ENCODE measurements at places on chromosomes 6 and 20.

DNA sequence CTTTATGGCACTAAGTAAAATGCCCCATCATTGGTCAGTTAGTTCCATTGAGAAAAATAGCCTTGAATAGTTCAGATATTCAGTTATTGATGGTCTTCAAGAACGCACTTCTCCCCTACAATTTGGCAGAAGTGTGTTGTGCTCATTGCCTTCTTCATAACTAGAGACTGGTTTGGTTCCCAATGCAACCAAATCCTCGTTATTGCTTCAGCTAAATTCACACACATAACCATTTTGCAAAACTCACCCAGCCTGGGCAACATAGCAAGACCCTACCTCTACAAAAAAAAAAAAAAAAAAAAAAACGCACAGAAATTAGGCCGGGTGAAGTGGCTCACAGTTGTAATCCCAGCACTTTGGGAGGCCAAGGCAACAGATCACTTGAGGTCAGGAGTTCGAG lies 32.1 kb downstream of the ZNF217 start:
- DNase-seq = no peak

DNA sequence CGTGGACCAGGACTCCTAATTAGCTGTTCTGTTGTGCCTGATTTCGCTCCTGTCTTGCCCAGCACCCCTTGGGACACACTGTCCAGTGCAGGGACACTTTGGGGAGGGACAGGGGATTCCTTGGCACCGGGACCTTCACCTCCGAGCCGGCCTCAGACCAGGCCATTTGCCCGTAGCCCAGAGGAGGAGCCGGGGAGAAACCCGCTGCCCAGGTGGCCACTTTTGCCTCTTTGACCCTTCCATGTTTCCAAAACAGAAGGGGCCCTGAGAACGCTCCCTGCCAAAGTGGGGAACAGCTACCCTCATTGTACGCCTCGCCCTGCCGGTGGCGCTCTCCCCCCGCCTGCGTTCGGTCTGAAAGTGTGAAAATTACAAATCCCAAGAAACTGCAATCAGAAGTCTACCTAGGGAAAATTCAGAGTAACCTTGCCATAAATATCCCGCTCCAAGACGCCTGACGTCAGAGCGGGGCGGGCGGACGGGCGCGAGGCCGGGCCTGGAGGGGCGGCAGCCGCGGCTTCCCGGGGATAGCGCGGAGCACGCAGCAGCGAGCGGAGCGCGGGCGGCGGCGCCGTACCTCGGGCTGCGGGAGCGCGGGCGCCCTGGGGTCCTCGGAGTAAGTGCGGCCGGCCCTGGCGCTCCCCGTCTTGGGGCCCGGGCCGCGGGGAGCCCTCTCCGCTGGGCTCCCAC lies at the start of gene DAAM2:
Gene DAAM2 (plus strand): TSS at position 527 of the 690 bp plus-strand sequence. CDS start 63,927 bp downstream, outside the sequence.
- DNase-seq = no peak

DNA sequence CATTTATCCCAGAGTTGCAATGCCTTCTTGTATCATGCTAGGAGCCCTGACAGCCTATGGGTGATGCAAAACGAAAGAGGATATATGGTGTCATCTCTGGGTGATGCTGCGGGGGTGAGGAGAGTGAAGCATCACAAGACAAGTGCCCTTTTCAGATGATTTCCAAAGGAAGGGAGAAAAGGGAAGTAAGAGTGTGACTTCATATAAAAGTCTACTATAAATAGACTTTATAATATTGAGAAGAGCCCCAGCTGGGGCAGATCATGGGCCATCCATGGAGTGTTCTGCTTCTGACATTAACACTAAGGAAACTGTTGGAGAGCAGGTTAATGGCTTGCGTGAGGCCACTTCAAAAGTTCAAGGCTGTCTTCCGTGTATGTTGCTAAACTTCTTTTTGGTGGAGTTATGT lies 4.4 kb downstream of the CD83 start:
- no peak for DNase-seq

- DNase-seq = no peak
Observed at GRCh38 chr6:44738601-44739146, 351.2 kb downstream of the CDC5L start.

DNA sequence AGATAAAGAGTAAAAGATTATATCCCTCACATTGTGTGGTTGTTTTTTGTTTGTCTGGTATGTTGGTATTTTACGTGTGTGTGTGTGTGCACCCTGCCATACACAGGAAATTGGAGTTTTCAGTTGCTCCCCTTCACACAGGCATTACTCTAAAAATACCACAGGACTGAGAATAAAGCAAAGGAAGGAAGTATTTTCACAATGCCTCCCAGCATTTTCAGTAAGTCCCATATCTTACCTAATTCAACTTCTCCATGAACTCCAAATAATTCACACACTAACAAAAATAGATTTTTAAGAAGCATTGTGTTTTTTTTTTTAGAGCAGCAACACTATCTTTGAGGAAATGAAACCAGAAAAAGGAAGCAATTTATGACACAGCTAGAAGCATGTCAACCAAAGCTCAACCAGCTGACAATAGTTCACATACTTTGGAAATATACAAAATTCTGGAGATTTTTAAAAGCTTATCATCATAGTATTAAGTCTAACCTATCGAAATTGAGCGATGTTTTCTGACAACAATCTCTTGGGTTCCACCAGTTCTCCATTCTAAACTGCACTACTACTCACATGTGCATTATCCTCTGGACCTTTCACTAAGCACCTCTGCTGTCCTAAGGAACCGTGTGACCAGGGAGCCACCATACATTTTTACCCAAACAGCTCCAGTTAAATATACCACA lies 2.1 kb downstream of the UBE2J1 start:
- DNase-seq = no peak

DNA sequence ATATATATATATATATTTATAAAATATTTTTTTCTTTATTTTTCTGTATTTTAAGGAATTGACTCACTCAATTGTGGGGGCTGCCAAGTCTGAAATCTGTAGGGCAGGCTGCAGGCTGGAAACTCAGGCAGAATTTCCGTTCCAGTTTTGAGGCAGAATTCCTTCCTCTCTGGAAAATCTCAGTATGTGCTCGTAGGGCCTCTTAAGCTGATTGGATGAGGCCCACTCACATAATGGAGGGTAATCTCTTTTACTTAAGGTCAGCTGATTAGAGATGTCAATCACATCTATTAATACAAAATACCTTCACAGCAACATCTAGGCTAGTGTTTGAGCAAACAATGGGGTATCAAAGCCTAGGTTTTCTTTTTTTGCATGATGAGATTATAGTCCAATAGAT lies 244.7 kb upstream of the RNF24 start:
- DNase-seq = no peak

GRCh38 chr6:160161647-160161986 lies 40.0 kb downstream of the SLC22A1 start:
- no peak for DNase-seq

DNA sequence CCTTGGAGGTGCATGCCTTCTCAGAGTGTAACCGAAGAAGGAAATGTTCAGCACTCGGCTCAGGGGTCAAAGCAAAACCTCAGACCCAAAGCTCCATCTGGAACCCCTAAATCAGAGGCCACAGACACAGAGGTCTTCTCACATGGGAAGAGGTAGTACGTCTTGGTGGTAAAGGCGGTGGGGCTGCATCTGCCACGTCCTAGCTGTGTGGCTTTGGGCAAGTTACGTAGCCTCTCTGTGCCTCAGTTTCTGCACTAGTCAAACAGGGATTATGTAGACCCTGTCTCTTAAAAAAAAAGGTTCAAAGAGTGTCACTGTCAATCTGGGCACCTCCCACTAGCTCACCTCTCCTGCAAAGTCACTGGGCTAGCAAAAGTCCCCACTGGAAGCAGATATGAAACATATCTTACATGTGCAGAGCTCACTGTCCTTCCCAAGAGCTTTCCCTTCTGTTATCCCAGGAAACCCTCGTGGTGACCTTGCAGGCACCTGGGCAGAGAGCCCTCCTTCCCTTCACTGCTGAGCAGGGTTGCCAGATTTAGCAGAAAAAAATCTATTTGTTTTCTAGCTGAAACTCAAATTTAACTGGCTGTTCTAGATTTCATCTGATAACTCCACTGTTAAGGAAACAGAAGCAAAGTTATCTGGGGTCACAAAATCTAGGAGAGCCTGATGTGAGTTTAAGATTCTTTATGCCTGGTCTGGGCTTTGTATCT lies 18.0 kb upstream of the NAA20 start:
- no peak for DNase-seq

DNA sequence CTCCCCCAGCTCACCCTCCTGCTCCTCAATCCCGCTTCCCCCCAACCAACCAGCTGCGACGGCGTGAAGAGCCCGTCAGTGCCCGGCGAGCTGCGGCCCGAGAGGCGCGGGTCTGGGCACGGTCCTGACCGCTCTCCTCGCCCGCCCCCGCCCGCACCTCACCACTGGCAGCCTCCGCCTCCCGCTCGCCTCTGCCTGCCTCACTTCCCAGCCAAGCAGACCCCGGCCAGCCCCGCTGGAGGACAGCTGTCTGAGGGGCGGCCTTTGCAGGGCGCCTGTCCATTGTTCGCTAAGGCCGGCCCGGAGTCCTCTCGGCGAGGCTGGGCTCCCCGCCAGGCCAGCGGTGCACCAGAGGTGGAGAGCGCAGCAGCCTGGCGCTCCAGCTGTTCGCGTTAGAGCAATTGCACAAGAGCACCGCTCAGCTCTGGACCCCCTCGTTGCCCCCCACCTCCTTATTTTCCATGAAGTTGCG lies 1.3 kb downstream of the SOBP start:
- no peak for DNase-seq

GRCh38 chr6:93407186-93407585 lies 12.2 kb downstream of the EPHA7 start:
- DNase-seq = no peak

- no peak for DNase-seq
Observed at GRCh38 chr6:24931296-24931695, 4.5 kb downstream of the RIPOR2 start.

GRCh38 chr6:92139601-92140000 lies 1279.8 kb downstream of the EPHA7 start:
- DNase-seq = no peak

DNA sequence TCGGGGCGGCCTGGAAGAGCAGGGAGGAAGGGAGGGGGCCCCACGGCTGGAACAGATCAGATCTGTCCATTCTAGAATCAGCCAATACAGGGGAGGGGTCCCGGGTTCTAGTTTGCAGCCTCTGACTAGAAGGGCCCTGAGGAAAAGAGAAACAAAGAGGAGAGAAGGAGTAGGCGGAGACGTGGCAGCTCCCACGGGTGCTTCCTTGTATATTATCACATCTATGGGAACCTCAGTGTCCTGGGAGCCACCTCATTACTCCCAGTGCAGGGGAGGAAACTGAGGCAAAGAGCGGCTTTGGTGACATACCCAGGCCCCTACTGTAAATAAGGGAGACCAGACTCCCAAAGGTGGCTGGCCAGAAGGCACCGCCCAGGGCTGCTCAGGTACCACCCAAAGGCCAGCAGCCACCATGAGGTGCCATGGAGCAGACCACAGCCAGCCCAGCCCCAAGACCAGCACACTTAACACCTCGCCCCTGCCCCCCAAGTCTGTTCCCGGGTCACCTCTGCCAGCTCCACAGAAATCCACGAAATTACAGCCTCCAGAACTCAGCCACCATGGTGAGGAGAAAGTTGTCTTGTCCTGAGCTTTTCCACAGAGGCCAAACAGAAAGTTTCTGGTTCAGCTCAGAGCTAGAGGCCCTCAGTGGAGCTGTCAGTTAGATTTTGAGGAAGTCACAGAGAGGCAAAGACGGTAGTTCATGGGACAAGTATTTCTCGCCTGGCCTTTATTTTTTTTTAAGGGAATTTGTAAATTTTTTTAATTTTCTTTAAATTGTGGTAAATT lies 2.1 kb downstream of the ZC3H12D start:
- DNase-seq = no peak

GRCh38 chr6:111870051-111870741 lies 3.1 kb downstream of the FYN start:
- no peak for DNase-seq

DNA sequence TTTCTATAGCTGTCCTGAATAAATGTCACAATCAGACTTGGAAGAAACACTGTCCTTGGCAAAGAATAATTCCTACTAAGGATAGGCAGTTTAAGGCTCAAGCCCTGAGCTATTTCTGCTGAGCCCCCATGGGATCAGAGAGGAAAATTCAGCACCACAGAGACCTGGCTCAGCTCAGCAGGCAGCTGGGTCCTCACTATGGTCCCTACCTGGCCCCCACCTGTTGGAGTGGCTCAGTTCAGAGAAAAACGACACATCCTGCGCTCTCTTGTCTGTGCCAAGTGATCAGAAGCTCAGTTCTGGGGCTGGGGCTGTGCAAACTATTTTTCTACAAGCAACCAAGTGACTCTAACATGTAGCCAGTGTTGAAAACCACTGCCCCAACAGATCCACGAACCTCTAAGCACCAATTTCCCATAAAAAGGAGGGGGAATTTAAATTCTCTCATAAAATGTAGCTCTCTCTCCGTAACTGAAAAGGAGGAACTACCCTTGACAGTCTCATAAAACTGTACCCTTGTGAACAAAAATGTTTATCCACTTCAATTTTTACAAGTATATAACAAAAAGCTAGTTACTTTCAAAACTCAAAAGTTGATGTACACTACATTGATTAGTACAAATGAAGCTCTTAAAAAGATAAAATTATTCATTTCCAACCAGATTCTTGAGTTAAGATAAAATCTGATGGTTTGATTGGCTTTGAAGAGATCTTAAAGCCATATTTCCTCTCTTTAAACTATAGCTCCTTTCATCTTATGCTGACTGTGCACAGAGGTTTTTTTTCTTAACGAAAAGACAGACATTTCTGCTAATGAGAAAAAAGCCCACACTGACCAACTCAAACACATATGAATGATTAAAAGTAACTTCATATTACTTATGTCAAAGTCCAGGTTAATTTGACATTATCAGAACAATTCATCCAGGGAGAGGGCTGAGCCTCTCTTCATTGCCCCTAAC lies 52.0 kb downstream of the KIF13A start:
- DNase-seq = no peak

DNA sequence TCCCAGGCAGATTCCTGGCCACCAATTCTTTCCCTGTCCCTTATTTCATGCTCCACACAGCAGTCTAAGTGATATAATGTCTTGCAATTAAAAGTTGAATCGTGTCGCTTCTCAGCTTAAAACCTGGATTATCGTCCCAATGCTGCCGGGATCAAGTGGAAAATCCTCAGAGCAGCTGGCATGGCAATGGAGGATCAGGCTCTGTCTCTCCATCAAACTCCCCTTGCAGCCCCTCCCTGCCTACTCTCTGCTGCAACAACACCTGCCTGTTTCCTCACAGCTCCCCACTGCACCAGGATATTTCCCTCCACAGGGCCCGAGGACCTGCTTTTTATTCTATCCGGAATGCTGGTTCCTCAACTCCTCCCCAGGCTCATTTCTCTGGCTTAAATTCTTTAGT lies 277.1 kb downstream of the SYNE1 start:
- no peak for DNase-seq

DNA sequence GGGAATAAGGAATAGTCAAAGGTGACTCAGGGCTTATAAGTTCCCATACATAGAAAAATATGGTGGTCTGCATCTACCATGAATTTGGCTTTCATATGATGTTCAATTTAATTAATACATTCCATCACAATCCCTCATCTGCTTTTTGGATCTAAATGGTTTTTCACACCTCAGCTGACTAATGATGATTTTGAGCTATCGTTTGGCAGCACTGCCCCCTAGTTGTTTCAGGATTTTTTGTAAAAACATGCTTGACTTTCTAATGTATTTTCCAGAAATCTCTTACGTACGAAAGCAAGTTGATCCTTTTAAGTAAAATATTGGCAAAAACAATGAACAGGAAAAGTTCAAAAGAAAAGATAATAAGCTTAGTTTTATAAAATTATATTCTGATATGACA lies 408.6 kb upstream of the ADGRB3 start:
- no peak for DNase-seq

- no peak for DNase-seq
Observed at GRCh38 chr6:161736326-161736725, 462.5 kb upstream of the AGPAT4 start.

- DNase-seq = no peak
Observed at GRCh38 chr6:109183109-109183650, 87.9 kb downstream of the CEP57L1 start.

GRCh38 chr6:151288712-151289398 lies 49.1 kb downstream of the AKAP12 start:
- no peak for DNase-seq
